Stimulated activated CD8-positive, alpha-beta memory T cell treated with anti-CD3 and anti-CD28 coated beads, Interleukin-7, amount 100 ng/mL, for 4 hours (primary cell): ENCODE measurements at places on chromosomes 16 and 17.

DNA sequence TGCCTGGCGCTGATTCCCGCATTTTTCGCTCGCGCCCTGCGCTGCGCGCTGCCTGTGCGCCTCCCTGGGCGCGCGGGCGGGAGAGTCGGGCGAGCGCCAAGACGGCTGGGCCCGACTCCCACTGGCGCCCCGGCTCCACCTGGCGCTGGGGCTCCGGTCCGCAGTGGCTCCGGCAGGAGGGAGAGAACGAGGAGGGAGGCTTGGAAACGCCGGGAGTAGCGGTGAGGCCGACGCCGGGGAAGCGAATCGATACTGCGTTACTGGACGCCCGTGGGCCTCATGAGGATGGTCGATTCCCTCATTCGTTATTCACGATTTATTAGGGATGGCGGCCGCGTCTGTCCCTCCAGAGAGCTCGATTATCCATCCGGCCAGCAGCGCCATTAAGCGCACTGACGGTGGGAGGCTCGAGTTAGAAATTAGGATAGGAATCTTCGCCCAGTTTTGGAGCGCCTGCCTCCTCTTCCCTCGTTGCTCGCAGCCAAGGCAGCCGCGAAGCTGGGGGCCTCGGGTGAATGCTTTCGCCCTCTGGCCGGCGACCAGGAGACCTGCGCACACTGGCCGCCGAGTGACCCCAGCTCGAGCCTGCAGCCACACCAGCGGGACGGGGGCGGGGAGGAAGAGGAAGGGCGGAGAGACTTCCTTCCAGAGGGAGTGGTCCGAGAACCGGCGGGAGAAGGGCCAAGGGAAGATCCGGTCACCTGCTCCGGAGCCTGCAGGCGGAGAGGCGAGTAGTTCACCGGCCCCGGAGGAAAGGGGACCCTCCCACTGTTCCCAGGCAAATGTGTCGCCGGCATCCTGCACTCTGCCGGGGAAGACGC, 1.3 kb upstream of the PCGF2 start:
- no peak for DNase-seq

GRCh38 chr16:83002351-83003334, 375.9 kb downstream of the CDH13 start:
- no peak for DNase-seq

GRCh38 chr16:89445166-89445565, 45.2 kb downstream of the ANKRD11 start:
- no peak for DNase-seq

DNA sequence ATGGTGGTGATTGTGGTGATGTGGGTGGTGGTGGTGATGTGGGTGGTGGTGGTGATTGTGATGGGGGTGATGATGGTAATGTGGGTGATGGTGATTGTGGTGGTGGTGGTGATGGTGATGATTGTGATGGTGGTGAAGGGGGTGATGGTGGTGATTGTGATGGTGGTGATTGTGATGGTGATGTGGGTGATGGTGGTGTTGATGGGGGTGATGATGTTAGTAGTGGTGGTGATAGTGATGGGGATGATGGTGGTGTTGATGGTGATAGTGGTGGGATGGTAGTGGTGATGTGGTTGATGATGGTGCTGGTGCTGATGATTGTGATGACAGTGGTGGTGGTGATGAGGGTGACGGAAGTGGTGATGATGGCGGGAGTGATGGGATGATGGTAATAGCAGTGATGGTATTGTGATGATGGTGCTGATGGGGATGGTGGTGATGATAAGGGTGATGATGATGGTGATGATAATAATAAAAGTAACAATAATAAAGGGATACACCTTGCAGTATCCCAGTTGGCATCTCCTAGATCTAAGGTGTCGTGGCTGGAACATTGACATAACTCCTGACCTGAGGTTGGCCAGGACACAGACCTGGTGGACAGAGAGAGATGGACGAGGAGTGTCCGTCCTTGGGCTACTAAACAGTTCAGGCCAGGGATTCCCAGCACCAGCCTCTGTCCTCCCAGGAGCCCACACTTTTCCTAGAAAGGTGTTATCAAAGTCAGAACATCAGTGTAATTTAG, 344.5 kb downstream of the SEC14L1 start:
- no peak for DNase-seq

DNA sequence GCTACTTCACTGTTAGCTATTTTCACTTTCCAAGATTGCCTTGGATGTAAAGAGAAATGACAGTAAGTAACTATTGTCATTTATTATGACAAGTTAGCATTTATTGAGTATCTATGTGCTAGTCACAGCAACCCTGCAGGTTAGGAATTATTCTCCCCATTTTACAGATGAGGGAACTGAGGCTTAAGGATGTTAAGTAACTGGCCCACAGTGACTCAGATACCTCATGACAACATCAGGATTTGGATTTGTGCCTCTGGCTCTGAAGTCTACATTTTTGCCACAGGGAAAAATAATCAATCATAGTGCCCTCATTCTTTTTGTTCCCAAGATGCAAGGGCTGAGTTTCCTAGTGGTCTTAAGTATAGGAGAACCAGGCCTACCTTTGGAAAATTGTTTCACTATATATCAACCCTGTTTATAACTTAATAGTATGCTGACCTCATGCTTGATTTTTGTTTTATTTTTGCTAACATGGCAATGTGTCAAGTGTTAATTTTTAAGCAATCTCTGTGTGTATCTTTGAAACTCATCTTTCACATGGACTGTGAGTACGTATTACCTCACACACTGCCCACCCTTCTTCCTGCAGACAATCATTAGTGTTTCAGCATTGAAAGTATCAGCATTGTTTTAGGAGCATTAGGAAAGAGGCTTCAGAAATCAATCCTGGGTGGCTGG, 105.0 kb downstream of the TANGO6 start:
- no peak for DNase-seq

DNA sequence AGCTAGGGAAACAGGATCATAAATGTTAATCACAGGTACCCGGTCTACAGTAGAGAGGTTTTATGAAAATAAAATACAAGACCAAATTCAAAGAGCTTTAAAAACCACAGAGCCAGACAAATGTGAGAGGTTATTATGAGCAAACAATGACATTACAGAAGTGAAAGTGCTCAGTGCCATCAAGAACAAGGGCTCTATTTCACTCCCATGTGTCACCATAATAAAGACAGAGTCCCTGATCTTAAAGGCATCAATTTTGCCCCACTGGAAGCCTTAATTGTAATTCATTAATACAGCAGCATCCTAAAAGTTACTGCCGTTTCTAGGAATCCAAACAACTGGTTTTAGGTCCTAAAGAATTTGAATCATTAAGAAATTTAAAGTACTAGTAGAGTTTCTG, 43.7 kb upstream of the CDRT4 start:
- no peak for DNase-seq

DNA sequence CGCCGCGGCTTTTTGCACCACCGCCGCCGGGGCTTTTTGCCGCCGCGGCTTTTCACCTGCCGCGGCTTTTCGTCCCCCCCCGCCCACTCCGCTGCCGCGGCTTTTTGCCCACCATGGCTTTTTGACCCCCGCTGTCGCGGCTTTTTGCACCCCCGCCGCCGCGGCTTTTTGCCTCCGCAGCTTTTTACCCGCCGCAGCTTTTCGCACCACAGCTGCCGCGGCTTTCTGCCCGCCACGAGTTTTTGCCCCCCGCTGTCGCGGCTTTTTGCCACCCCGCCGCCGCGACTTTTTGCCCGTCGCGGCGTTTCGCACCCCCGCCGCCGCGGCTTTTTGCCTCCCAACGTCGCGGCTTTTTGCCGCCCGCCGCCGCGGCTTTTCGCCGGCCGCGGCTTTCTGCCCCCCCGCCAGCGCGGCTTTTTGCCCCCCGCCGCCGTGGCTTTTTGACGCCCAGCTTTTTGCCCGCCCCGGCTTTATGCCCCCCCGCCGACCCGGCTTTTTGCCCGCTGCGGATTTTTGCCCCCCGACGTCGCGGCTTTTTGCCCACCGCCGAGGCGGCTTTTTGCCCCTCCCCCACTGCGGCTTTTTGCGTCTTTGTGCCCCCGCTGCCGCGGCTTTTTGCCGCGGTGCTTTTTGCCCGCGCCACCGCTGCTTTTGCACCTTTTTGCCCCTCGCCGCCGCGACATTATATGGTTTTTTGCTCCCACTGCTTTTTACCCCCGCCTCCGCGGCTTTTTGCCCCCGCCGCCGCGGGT, 1343.6 kb downstream of the TP53TG3F start:
- no peak for DNase-seq
